Stimulated activated CD8-positive, alpha-beta memory T cell treated with anti-CD3 and anti-CD28 coated beads, Interleukin-4, amount 100 ng/mL, for 4 hours (primary cell): ENCODE measurements at places on chromosomes 1 and 21.

GRCh38 chr1:13896932-13897331 is 196.9 kb downstream of the PRDM2 start:
- no peak for DNase-seq

- DNase-seq, result no peak
These were observed 209.2 kb upstream of the PTGFR start for GRCh38 chr1:78281580-78281979.

GRCh38 chr1:210654176-210654981 is 325.7 kb downstream of the HHAT start:
- DNase-seq, result no peak

DNA sequence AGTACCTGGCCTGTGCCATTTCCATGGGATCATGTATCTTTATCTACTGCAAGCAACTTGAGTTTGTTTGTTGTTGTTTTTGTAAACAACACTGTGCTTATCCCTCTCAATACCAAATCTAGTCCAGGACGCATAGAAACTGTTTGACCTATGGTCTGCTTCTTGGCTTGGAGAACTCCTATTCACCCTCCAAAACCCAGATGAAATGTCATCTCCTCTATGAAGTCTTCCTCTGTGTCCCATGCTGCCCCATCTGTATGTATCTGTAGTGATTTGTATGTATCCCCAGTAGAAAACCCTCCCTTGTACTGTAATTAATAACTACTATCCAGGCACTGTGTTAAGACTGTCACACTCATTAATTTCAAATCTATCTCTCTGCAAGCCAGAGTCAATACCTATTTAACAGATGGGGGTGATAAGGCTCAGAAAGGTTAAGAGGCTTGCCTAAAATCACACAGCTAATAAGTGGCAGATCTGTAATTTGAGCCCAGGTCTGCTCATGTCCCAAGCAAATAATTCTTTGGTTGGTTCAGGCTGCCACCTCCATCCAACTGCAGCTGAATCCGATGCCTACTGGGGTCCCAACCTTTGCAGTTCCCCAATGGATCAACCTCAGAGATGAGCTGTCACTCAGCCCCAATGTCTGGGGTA is 24.6 kb upstream of the ECE1 start:
- no peak for DNase-seq

- DNase-seq, result no peak
These were observed 14.7 kb downstream of the LYPLAL1 start for GRCh38 chr1:219188331-219188803.

DNA sequence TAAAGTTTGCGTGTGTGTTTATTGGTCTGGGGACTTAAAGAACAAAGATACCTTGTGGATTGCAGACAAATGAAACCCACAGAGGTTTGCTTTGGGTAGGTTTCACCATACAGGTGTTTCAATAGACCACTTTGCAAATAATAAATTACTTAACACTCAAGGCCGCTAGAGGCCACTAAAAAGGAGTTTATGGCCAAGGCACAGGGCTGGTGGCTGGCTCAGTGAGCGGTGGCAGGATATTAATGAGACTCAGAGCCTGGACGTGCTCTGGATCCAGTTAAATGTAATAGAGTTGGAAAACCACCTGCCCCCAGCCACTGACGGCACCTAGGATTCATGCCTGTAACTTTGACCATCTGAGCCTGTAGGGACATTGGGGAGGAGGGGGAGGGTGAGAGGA is 44.5 kb downstream of the LRRC38 start:
- DNase-seq, result no peak

- no peak for DNase-seq
These were observed 334.1 kb upstream of the B3GALT2 start for GRCh38 chr1:193520472-193520871.

DNA sequence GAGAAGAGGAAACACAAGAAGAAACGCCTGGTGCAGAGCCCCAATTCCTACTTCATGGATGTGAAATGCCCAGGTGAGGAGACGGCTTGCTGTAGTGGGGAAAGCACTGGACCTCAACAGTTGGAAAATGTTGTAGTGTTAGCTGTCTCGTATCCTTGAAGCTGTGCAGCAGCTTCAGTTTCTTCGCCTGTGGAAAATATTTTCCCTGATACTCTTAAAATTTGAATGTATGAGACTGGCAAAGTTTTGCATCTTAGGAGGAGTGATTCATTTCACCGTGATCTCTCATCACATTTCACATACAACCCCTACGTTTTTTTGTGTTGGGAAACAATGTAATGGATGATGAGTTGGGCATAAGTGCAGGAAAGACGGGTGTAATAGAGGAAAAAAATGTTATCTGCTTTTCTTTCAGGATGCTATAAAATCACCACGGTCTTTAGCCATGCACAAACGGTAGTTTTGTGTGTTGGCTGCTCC is 629 bp downstream of the RPS27 start:
- no peak for DNase-seq

GRCh38 chr1:66351478-66351877 is 182.5 kb upstream of the SGIP1 start:
- DNase-seq, result no peak

DNA sequence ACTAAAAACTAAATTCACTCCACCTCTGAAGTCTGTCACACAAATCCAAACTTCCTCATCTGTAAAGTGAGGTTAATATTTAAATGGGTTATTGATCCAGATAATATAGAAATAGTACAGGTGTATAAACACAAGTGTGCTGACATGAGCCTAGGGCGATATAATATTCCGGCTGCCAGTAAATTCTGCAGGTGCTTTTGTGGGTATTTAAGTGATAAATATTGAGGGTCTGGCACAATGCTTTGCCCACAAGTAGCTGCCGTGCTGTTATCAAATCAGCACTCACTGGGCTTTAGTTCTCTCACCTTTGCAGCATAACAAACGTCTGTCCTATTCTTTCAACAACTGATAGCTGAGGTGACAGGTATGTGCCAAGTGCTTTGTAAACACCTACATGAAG is 7.6 kb downstream of the PABPC4 start:
- no peak for DNase-seq

- DNase-seq, result no peak
These were observed 406.5 kb downstream of the DUSP10 start for GRCh38 chr1:221335161-221336101.

DNA sequence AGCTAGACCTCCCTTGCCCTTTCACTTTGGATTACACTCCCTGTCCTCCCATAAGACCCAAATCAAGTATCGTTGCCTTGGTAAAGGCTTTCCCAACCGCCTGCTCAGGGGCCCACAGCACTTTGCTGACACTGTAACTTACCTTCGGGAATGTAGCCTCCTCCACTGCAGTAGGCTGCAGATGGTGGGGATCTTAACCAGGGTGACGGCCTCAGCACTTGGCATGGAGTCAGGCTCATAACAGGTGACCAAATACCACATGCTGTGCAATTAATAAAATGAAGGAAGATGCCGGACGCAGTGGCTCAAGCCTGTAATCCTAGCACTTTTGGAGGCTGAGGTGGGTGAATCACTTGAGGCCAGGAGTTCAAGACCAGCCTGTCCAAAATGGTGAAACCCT is 88.7 kb upstream of the IRF2BP2 start:
- no peak for DNase-seq

- DNase-seq, result no peak
These were observed 26.7 kb downstream of the SLC26A9 start for GRCh38 chr1:205916541-205916940.

DNA sequence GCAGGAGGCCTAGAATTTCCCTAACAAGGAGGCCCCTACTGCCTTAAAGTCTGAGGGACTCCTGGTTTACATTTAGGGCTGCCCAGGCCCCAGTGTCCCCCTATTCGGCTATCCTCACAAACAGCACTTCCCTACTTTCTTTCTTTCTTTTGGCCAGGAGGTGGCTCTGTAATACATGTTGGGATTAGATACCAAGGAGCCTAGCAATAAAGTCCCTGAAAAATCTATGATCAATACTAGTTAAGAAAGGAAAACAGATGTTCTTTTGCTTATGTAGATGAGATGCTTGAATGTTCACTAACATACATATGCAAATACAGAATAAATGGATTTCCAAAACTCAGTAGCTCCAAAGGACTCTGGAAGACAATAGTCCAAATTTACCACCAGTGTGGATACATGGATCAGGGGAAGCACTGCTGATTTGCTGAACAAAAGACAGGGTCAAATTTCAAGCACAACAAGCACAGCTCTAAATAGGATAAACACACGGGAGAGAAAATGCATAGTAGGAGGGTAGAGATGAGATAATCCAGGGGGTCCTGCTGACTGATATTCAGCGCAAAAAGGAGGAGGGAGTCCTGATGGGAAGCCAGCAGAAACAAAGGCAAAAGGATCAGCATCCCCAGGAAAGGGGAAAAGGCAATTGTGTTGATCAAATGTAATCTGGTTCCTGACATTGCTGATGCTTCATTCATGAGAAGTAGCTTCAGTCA is 240.0 kb downstream of the NUF2 start:
- DNase-seq, result no peak

DNA sequence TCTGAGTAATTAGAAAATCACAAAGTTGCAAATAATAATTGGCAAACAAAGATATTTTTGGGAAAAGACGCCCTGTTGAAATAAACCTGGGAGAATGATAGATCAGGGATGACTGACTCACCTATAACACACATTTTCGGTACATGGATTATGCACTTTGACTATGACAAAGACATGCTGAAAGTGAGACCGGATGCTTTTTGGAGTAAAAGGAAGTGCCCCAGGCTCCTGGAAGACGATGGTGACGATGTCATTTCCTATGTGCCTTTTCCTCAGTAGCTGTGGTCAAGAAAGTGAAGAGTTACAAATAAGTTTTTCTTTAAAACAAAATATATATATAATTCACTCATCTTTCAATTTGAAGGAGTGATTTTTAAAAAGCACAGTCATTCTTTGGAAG is 158.7 kb downstream of the SIPA1L2 start:
- no peak for DNase-seq

DNA sequence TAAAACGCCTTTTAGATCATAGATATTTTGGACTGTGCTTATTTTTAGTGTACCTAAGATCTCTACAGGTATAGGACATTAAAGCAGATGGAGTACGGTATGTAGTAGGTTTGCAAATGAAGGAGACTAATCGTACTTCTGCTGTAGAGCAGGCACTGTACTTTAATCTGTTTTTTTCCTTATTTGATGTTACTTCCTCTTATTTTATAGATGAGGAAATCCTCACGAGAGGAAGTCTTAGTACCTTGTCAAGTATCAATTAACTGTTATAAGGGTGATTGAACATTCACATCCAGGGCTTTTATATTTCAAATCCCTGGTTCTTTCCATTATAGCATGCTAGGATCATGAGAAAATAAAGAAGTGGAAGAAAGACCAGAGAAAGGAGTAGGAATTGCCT is 41.1 kb downstream of the CACHD1 start:
- no peak for DNase-seq

GRCh38 chr1:20189664-20190063 is 3.3 kb upstream of the PLA2G2C start:
- no peak for DNase-seq

DNA sequence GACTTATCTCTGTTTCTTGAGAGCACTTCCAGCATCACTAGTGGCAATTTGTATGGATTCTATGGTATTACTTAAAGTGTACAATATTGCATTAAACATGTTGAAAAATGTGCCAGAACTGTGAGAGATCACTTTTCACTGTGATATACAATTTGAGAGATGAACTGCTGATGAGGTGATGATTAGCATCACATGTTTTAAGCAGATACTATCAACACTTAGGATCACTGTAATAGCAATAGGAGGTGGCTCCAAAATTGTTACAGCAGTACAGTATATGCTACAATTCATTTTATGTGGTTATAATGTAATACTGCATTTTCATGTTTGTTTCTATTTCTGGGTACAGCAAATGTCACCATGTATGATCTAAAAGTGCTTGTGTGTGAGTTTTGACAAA is 570.0 kb downstream of the PTPRC start:
- DNase-seq, result no peak

DNA sequence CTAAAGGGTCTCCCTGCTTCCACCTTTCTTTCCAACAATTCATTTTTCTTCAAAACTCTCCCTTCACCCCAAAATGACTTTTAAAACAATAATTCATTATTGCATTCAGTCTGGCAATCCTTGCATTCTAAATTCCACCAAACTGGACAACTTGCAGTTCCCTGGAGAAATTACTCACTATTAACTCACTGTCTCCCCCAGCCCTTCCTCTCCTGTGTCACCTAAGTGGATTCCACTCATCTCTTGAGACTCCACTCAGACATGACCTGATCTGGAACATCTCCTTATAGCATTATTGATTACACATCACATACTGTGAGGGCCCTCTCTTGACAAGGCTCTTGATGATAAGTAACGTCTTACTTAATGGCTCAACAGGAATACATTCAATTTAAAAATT is 257.1 kb downstream of the BRINP2 start:
- no peak for DNase-seq

DNA sequence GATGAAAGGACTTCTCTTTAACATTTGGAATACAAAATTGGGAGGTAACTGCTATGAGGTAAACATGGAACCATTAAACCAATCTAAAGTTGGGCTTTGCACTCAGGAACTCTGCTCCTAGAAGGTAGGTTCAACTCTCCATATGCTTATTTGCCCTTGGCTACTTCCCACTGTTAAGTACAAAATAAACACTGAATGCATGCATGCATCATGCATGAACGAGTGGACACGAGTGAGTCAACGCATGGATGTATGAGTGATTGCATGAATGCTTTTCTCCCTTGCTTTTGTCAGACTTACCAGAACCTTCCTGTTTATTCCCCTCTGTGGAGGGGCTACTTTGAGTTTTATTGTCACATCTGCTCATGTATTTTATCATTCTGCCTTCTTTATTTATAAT is 42.4 kb upstream of the RUNX1 start:
- no peak for DNase-seq

GRCh38 chr21:20631633-20632032 is 366.6 kb upstream of the NCAM2 start:
- DNase-seq, result no peak

DNA sequence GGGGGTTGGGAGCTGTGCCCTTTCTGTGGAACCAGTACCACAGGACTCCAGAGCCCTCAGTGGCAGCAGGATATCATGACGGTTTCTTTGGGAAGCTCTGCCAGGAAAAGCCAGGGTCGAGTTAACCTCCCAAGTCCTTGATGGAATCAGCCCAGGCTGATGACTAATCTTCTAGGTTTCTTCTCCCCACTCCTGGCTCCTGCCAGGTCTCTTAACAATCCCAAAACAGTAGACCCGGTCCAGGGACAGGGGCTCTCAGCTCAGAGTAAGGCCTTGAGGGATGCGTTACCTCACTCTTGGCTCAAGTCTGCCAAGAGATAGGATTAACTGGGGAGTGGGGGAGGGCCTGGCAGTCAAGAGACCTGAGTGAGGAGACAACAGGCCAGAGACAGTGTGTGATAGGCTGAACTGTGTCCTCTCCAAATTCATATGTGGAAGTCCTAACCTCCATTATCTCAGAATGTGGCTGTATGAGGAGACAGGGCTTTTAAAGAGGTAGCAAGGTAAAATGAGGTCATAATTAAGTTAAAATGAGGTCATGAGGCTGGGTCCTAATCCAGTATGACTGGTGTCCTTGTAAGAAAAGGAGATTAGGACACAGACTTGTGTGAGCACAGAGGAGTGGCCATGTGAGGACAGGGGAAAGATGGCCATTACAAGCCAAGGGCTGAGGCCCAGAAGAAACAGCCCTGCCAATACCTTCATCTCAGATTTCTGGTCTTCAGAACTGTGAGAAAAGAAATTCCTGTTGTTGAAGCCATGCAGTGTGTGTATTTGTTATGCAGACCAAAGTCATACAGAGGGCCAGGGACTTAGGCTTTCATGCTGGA is 95.0 kb downstream of the BEND5 start:
- DNase-seq, result no peak

- DNase-seq, result no peak
These were observed 4.2 kb downstream of the GOLPH3L start for GRCh38 chr1:150692720-150693119.

GRCh38 chr1:192270398-192270797 is 46.4 kb upstream of the RGS21 start:
- no peak for DNase-seq

GRCh38 chr1:182563095-182563494 is 26.0 kb downstream of the RNASEL start:
- no peak for DNase-seq
